SW 1271 (cell line): ENCODE measurements at places on chromosomes 16 and 17.
A peak's percentile ranks its signal among the peaks of the same experiment; 100 is the strongest.

DNA sequence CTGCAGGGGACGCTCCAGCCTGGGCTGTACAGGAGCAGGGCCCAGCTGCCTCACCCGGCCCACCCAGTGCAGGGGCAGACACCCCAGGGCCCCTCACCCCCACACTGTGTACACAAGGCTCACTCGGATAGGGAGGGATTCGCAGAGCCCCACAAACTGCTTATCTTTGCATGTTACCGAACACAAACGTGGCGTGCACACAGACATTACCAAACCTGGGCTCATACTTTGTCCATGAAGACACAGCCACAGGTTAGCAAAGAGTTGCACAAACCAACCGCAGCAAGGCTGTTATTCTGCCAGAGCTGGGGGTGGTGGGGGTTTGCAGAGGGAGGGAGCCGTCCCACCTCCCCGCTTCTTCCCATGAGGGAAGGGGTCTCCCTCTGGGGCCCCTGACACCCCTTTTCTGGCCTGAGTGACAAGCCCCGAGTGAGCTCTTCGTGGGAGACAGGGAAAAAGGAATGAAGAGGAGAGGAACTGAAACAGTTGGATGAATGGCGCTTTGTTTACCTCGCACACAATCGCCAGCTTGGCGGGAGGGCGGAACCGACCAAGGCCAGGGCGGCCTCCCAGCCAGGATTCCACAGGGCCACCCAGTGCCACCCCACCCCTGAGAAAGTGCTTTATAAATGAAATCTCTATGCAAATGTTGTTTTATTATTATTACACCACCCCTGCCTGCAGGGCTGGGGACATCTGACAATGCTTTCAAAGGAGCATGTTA lies 434 bp upstream of the CPSF4L start:
- no peak for DNase-seq

GRCh38 chr16:57191056-57191571 lies 5.0 kb downstream of the RSPRY1 start:
- peak; percentile 53 for DNase-seq

DNA sequence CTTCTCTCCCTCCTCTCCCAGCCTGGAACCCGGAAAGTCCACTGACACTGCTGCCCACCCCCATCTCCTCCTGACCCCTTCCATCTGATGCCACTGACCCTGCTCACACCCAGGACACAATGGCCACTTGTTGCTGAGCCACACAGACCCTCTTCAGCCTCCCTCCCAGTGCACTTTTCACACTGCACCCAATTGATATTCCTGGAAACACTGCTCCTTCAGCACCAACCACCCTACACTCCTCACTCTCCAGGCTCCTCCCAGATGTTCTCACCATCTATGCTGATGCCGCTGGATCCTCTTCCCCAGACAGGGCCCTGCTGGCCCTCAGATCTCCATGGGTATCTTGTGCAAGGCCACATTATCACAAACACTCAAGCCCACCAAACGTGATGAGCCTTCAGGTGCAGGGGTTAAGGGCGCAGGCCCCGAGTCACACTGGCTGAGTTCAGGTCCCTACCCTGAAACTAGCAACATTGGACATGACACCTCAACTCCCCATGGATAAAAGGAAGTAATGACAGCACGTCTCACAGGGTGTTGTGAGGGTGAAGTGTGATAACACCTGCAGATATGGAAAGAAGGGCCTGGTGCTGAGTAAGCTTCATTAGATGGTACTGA lies 238.1 kb downstream of the ZNF423 start:
- no peak for DNase-seq

DNA sequence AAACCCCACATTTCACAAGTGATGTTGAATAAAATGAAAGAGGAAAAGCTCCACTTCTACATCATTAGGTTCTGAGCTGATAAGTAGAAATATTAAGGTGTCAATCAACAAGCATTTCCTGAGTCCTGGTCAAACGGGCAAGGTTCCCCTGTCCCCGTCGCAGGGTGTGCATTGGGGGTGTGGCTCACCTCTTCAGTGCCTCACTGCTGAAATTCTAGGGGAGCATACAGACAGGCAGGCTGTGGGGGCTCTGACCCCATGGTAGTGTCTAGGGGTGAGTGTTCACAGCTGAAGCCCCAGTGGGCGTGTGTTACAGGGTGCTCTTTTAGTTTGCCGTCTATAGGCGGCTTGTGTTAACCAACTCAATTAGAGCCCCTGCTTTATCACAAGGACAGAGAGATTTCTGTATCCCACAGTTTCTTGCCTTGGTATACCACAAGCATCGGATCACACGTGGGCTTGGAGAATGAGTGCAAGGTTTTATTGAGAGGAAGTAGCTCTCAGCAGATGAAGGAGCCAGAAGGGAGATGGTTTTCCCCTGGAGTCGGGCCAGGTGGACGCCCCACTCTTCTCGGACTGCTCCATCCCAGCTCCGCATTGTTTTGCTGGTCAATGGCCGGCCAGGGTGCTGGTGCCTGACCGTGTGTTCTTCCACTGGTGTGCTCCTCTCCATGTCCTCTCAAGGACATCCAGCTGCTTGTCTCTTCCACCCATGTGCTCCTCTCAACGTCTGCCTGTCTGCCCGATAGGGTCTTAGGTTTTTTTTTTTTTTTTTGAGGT lies 238.2 kb upstream of the NLRP1 start:
- DNase-seq, result no peak

- no peak for DNase-seq
Observed at GRCh38 chr16:56748191-56748590, 18.3 kb downstream of the NUP93 start.

GRCh38 chr17:57279432-57279831 lies 23.1 kb downstream of the MSI2 start:
- no peak for DNase-seq

DNA sequence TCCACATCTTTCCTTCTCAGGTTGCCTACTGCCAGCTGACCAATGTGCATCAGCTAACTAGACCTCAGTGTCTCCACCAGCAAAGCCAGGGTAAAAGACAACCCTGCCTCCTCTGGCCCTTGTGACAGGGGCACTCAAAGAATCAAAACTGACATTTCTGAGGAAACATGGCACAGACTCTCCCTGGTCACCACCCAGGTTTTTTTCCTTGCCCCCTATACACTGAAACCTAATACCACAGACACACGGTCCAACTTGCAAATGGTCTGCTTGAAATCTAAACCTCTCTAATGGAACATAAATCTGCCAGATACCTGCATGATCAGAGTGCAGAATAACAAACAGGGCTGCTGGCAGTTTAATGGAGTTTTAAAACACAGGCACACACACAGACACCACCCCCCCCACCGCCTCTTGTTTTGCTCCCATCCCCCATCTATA lies 19.5 kb upstream of the CORO6 start:
- no peak for DNase-seq

DNA sequence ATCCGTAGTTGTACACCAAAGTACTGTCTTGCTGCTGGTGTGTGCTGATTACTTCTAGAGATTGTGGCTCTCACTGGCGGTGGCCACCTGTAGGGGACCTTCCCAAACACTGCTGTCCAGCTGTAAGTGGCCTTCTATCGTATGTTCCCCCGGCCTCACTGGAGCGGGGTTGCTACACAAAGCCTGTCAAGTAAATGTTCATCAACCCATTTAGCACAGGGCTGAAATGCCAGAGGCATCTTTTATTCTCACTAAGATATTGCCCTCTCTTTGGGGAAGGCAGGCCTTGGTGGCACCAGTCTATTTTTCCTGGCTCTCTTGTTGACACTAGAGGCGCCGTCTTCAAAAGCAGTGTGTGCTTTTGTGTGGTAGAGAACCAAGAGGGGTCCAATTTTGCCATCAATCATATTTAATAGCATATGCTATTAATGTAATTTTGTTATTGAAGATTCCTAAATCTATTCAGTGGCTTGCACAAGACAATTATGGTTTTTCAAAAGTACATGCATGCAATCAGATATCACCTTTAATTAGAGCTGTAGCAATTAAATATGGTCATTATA lies 514.4 kb upstream of the SALL1 start:
- DNase-seq, result no peak

DNA sequence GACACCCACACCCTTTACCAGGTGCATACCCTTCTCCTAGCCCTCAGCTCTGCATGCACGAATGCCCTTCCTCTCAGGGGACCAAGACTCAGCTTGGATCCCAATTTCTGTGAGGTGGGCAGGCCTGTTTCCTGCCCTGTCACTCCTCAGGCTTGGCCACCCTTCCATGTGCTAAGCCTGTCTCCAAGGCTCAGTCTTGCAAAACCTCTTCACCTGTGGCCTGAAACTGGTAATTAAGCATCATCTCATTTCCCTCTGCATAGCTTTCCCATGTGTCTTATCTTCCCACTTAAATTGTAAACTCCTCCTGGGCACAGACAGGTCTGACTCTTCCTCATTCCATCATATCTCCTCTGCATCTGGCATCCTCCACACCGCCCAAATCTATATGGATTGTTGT lies 31.0 kb upstream of the SMPD3 start:
- DNase-seq, result no peak

DNA sequence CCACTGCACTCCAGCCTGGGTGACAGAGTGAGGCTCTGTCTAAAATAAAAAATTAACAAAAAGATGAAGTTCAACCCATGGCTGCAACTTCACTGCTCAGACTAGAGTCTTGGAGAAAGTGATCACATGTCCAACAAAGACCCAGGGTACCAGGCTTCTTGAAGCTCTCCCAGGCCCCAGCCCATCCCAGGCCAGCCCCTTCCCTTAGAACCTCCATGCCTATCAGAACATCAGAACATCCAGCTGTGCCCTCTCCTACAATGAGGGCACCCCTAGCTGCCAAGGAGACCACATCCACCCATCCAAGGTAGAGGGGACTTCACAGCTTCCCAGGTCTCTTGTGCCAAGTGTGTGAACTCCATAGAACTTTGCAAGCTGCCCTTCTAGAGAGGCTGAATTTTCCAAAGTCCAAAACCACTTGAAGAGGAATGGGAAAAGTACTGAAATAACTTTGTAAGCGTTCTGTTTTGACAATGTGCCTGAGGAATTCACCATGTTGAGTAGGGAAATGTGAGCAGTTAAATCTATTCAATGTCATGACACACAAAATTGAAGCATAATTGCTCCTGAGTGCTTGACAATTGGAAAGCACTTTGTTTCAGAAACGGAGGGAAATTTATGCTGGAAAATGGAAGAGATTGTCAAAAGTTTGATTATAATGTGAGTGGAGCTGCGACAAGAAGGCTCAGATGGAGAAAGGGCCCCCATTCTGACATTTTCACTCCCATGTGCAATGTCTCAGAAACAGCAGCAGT lies 230.4 kb downstream of the ZNF423 start:
- no peak for DNase-seq

- no peak for DNase-seq
Observed at GRCh38 chr17:45296003-45296832, 20.6 kb downstream of the MAP3K14 start.

GRCh38 chr17:17029938-17030337 lies 12.3 kb upstream of the MPRIP start:
- DNase-seq, result no peak

DNA sequence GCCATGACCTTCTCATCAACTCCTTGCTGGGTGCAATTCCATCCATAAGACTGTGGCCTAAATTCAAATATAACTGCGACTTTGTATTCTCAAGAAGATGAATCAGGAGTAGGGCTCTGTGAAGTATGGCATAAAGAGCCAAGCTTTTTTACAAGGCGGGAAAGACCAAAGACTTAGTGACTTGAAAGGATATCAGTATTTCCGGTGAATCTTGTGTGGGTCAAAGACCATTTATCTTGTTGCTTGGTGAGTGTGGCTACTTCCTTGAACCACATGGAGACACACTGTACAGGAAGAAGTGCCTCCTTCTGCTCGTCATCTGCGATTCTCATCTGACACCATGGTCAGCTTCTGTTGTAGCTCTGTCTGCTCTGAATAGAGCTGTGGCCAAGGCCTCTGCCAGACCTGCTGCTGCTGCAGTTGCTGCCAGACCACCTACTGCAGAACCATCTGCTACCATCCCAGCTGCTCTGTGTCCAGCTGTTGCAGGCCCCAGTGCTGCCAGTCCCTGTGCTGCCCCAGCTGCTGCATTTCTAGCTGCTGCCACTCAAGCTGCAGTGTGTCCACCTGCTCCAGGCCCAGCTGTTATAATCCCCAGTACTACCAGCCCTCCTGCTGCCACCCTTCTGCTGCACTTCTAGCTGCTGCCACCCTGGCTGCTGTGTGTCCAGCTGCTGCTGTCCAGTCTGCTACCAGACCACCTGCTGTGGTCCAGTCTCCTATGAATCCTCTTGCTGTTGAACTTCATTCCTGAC lies 6.1 kb upstream of the KRTAP2-4 start:
- no peak for DNase-seq

GRCh38 chr17:19372439-19372838 lies 5.9 kb upstream of the MAPK7 start:
- no peak for DNase-seq

DNA sequence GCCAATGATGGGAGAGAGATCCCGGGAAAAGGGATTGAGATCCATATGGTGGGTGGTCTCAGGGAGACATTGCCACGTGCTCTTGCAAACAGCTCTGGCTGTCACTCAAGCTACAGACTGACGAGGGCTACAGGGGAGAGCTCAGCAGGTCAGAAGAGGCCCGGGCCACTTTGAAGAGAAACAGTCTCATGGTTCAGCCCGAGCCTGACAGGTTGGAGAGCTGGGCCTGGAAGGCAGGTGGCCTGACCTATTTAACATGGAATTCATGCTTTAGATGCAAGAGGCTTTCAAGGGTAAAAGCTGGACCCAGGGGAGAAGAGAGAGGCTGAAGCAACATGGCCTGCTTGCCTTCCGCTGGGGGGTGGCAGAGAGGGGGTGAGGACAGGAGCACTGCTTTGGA lies 81.0 kb upstream of the BRD7 start:
- no peak for DNase-seq

- DNase-seq, result peak; percentile 52
Observed at GRCh38 chr16:15672514-15673167, 22.6 kb downstream of the NDE1 start.

GRCh38 chr17:45101883-45102811 lies 30.2 kb downstream of the PLCD3 start:
- no peak for DNase-seq

DNA sequence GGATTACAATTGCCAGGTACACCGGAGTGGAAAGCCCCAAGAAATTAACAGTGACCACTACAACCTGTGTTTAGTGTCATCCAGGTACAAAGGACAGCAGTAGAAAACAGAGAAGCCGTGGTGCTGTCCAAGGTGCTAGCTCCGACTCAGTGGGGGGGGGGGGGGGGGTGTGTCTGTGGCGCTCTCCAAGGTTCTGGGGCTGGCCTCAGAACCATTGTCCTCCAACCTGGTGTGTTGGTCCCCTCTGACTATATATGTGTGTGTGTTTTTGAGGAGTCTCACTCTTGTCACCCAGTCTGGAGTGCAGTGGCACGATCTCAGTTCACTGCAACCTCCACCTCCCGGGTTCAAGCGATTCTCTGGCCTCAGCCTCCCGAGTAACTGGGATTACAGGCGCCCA lies 5.8 kb upstream of the ZNF23 start:
- no peak for DNase-seq

DNA sequence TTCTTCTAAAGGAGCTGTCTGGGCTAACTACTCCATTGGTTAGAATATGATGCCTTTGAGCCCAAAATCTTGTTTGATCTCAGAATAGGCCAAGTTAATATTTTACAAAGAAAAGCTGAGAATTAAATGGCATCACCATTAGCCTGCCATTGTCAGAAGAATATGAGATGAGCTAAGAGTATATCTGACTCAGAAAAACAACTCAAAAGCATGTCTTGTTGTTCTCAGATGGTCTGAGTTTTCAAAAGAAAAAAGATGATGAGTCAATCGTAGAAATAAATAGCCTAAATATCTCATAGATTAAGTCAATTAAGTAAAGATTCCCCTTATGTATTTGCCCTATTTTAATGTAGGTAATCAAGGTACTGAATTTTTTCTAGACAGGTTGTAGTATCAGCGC lies 197.1 kb upstream of the TBX2 start:
- DNase-seq, result no peak

- DNase-seq, result no peak
Observed at GRCh38 chr16:48537909-48538745, 71.9 kb downstream of the N4BP1 start.
